ENCODE measurements at places on chromosomes 1 and 21.
A peak's percentile ranks its signal among the peaks of the same experiment; 100 is the strongest.

DNA sequence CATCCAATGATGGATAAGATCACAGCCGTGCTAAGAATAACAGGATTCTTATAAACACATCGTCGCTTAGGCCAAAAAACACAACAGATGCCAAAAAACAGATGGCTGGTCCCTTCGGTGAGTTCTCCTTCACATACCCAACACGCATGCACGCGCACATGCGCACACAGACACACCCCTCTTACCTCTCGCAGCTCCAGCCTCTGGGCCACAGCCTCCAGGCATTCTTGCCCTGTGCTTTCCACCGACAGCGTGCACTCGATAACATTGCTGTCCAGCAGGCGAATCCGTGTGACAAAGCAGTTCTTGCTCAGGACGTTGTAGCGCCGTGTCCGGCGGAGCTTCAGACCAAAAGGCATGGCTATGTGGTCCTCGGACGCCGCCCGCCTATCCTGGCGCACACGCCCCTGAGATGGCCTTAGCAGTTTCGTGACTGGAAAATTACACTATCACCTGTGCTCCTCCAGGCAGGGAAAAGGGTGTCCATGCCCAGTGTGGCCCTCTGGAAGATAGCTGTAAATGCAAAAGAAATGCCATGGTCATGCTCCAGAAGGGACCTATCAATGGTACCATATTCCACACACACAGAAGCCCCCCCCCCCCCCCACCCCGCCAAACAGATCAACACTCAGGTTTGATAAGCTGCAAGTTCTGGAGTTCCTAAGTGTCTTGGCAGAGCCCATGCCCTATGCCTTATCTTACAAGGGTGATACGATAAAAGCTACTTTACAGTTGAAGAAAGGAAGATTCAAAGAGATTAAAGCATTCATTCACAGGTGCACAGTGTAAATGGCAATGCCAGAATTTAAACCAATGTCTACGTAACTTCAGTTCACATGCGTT lies 86.7 kb downstream of the PTPN14 start:
- DNase-seq, result no peak

GRCh38 chr1:172002725-172003345 lies 161.5 kb downstream of the DNM3 start:
- peak; percentile 36 for DNase-seq

DNA sequence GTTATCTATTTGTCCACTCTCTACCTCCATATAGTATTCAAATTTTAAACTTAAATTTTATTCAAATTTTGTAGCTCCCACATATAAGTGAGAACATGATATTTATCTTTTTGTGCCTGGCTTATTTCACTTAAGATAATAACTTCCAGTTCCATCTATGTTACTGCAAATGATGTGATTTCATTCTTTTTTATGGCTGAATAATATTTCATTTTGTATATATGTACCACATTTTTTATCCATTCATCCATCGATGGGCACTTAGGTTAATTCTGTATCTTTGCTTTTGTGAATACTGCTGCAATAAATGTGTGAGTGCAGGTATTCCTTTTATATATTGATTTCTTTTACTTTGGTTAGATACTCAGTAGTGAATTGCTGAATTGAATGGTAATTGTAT lies 2.1 kb downstream of the DNAH14 start:
- no peak for DNase-seq

DNA sequence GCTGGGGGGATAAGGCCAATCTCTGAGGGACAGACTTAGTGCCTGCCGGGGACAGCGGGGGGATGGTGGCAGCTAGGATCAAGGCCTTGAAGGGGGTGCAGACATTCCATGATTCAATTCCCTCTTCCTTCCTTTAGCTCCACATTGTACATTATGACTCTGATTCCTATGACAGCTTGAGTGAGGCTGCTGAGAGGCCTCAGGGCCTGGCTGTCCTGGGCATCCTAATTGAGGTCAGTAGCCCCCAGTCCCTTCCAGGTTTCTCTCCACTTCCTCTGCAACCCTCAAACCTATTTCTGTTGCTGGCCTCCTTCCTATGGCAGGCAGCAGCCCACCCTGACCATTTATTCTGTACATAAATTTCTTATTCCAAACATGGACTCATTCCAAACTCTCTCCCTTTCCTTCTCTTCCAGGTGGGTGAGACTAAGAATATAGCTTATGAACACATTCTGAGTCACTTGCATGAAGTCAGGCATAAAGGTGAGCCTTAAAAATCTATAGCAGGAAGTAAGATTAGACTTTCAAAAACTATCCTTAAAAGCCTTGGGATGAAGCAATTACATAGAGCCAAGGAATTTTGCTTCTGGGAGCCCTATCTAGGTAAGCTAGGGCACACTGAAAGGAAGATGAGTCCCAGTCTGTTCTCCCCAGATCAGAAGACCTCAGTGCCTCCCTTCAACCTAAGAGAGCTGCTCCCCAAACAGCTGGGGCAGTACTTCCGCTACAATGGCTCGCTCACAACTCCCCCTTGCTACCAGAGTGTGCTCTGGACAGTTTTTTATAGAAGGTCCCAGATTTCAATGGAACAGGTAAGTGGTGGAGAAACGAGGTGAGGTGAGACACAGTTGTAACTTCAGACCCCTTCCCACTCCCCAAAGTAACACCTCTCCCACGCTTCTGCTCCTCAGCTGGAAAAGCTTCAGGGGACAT lies 5.1 kb downstream of the CA14 start:
- no peak for DNase-seq

DNA sequence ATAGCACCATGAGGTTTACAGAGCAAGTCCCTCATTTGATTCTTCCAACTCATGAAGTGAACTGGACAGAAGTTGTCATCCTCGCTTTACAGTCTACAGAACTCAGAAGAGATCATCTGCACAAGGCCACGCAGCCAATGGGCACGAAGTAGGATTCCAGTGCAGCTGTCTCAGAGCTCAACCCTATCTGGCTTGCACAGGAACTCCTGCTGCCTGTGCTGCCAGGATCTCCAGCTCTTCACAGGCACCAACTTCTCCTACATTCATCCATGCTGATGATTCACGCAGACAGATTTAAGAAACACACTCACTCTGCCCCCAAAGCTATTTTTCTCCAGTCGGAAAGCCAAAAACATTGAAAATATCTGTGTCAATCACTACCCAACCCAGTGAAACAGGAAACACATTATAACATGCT lies 157.0 kb downstream of the RERE start:
- no peak for DNase-seq

- no peak for DNase-seq
Observed at GRCh38 chr1:1047407-1047806, 26.7 kb downstream of the RNF223 start.

- no peak for DNase-seq
Observed at GRCh38 chr1:26169198-26169554, 413 bp upstream of the C1orf232 start.

GRCh38 chr1:221644663-221645258 lies 97.1 kb downstream of the DUSP10 start:
- no peak for DNase-seq

DNA sequence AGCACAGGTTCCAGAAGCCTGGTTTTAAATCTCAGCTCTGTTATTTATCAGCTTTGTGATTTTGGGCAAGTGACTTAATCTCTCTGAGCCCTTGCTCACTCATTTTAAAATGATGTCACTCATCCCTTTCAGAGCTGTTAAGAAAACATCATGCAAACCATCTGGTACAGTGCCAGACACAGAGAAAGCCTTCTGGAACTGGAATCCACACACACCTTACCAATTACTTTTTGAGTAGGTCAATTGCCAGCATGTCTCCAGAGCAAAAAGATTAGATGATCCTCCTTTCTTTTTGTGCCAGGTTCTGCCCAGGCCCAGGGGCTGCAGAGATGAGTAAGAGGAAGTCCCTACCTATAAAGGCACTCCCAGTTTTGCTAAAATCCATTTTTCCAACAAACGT lies 61.3 kb downstream of the ROR1 start:
- DNase-seq, result no peak

DNA sequence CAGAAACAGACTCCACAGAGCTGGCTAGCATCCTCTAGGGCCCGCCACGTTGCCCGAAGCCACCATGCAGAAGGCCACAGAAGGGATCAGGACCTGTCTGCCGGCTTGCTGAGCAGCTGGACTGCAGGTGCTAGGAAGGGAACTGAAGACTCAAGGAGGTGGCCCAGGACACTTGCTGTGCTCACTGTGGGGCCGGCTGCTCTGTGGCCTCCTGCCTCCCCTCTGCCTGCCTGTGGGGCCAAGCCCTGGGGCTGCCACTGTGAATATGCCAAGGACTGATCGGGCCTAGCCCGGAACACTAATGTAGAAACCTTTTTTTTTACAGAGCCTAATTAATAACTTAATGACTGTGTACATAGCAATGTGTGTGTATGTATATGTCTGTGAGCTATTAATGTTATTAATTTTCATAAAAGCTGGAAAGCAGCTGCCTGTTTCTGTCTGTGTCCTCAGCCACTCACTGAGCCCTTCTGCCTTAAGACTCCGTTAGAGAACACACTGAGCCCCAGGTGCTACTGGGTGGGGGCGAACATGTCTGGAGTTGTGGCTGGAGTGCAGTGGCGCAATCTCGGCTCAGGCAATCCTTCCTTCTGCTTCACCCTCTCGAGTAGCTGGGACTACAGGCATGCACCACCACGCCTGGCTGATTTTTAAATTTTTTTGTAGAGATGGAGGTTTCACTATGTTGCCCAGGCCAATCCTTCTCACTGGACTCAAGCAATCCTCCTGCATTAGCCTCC lies 14.8 kb downstream of the MFSD2A start:
- no peak for DNase-seq

DNA sequence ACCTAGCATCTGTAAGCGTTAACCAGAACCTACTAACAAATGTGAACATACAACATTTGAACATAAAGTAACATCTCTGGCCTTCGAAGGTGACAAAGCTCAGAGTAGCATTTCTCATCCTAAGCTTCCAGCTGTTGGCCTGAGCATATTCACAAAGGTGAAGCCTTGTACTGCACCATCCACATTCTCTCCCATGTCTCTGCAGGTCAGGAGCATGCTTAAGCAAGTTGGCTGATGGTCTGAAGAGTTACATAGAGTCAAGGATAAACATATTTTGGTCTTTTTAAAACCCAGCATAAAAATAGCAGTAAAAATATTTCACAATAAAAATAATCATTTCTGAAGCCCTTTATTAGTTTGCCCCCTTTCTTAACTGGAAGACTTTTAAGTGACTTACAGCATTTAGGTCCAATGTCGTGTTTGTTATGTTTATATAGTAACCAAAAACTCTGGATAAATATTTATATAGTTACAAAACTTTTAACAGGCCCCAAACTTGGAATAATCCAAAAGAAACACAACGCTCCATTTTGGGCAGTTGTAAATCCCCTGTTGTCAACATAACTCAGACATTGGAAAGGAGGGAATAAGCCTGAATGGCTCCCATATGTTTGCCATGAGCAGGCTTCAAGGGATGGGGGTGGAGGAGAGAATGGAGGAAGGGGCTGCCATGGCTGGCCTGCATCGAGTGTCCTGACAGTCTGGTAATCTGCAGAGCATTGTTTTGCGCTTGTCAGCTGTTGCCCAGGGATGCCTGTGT lies 42.8 kb upstream of the ENAH start:
- DNase-seq, result no peak

GRCh38 chr1:152926091-152926490 lies 17.7 kb downstream of the IVL start:
- DNase-seq, result no peak

GRCh38 chr1:231421546-231421970 lies 529 bp downstream of the EGLN1 start:
- peak; percentile 36 for DNase-seq

DNA sequence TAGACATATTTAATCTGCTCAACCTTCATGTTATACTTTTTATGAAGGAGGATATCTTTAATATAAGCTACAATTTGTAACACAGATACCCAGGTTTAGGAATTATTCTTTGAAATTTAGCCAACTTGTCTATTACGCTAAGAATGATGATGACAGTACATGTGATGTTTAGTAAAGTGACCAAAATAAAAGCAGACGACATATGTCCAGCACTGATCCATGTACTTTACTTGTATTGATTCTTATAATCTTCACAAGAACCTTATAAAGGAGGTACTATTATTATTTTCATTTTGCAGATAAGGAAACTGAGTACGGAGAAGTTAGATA lies 37.2 kb upstream of the ATG4C start:
- no peak for DNase-seq

DNA sequence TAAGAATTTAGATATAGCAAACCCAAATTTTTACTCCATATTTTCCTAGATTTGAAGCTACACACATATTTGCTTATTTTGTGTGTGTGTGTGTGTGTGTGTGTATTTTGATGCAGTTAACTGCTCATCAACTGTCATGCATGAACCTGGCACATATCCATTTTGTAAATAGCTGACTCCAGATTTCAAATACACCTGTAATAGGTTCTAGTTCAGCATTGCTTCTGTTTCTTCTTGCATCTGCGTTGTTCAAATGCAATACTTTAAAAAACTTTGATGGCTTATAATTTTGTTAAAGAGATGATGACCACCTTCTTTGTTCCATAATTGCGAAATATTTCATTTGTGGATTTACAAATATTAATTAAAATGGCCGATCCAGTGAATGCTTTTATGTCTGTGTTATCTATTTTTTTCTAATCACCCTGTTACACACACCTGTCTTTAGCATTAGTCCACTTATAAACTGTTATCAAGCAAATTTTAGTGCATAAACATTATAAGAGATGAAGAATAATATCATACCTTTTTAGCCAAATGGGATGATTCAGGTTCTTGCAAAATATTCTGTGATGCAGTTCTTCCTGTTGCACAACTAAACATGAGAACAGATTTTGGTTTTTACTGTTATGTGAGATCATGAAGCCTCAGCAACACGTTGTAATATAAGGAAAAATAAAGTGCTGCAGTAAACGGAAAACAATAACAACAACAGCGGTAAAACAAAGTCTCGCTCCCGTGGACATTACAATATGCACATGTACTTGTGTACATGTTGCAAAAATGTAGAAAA lies 12.7 kb upstream of the S100A11 start:
- no peak for DNase-seq

DNA sequence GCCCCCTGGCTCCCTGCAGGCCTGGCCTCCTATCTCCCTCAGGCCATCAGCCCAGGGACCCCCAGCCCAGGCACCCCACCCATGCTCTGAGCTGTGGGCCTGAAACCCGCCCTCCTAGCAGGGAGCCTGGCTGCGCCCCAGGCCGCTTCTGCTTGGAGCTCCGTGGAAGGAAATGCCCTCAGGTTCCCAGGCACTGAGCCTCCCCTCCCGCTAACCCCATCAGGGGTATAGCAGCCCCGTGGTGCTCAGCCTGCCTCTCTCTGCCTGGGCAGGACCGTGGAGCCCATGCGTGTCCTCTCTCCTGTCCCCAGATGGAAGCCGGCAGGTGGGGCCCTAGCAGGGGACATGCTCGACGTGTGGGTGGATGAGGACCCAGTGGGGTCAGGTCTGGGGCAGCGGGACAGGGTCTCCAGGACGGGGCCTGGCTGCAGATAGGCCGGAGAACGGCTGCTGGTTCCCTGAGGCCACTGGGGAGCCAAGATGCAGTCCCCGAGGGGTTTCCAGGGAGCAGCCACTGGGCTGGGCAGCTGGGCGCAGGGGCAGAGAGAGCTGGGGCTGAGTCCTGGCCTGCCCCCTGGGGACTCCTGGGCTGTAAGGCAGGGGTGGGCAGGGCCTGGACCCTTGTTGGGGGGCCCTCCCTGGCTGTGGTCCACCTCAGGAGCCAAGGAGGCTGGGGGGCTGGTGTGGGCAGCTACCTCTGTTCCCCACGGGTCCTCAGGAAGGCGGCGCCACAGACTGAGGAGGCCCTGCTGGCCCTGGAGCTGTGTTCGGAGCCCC lies 75.5 kb downstream of the MORN1 start:
- DNase-seq, result no peak

GRCh38 chr21:42690586-42690985 lies 37.2 kb downstream of the PDE9A start:
- DNase-seq, result no peak

Measured in stimulated activated CD4-positive, alpha-beta T cell treated with anti-CD3 and anti-CD28 coated beads, Interleukin-4, amount 100 ng/mL, for 24 hours (primary cell).